ENCODE measurements at places on chromosomes 1 and 21.

DNA sequence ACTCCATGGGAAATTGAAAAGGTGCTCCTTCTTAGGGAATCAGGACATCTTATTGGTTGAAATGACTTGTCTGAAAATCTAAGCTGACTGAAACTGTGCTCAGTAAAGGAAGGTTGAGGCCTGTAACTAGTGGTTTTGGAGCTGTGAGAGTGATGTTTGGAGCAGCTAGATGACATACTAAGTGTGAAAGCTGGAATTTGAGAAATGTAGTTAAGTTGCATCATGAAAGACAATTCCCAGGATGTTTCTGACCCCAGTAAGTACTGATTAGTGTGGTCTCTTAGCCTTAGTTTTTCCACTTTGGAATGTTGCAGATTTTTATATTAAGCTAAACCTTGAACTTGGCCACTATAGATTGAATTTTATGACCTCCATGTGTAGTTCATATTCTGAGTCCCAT, 154.9 kb downstream of the PAPPA2 start:
- DNase-seq = no peak

- DNase-seq = no peak
These were observed 857.4 kb downstream of the USP25 start for GRCh38 chr21:16587141-16587581.

DNA sequence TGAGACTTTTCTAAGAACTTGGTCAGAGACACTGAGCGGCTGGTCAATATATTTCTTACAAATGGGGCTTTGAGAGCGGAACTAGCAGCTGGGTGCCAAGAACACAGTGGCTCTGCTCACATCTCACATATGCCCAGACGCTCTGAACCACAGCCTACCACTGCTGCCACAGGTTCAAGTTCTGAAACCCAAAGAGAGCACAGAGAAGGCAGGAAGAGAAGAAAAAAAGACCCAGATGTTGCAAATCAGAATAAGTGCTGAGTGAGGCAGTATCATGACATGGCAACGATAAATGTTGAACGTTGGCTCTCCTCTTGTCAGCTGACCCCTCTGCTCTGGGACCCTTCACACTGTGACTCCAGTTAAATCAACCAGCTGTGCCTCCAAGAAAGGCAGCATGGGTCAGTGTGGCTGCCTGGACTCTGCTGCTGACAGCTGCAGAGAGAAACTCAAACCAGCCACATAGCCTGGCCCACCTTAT, 26.4 kb downstream of the HIVEP3 start:
- no peak for DNase-seq

GRCh38 chr1:247528812-247529474, 7.3 kb downstream of the OR2C3 start:
- DNase-seq = no peak

DNA sequence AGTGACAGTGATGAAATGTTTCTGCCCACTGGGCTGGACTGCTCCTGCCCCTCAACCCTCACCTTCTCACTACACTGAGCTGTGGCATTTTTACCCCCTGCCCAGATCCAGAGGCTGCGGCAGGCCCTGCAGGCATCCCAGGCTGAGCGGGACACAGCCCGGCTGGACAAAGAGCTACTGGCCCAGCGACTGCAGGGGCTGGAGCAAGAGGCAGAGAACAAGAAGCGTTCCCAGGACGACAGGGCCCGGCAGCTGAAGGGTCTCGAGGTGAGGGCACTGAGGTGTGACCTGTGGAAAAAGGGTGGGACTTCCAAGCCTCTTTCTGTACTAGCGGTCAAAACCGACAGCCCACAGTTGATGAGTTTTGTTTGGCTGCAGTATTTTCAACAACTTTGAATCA, 6.2 kb upstream of the TUFT1 start:
- DNase-seq = no peak

DNA sequence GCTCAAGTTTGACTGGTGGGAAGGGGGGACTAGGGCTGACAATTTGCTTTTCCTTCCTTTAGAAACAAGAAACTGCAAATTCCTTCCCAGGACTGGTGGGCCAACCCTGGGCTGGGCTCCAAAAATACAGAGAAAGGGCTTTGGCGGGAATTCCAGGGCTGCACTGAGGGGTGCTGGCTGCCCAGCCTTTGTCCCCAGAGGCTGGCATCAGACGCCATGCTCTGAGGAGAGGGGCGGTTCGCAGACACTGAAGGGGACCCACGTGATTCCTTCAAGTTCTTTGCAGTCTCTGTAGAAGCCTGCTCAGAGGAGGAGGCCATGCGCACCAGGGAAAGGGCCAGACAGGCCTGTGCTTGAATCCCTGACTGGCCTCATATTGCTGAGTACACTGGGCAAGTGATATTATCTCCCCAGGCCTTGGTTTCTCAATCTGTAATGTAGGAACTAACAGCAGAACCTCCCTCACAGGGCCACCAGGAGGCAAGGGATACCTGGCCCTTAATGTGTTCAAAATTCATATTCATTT, 119.5 kb downstream of the EPHB2 start:
- no peak for DNase-seq

GRCh38 chr1:59139396-59139795, 157.5 kb upstream of the FGGY start:
- DNase-seq = no peak

DNA sequence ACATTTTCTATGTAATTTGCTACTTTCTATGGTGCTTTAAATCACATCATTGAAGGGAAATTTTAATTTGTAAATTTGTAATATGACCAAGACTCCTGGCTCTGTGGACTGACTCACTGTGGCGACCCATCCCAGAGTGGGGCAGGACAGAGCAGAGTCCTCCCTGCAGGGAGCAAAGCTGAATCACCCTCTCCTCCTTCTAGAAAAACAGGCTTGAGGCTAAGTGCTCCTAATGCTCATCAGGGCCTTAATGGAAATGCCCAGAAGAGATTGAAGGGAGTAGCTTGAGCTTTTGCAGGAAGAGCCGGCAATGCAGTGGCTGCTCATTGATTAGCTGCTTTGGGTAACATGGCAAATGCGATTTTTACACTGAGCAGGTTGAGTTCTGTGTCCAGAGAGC, 16.8 kb downstream of the S100A10 start:
- DNase-seq = no peak

GRCh38 chr1:23885222-23885621, 17.1 kb upstream of the FUCA1 start:
- no peak for DNase-seq
